Frontal cortex (tissue), 4 donors: ENCODE measurements at places on chromosomes 7 and 10. TPM values are rescaled to one million over a fixed set of nuclear protein-coding genes. Genes with fewer than 3 reads are reported as not detected.

DNA sequence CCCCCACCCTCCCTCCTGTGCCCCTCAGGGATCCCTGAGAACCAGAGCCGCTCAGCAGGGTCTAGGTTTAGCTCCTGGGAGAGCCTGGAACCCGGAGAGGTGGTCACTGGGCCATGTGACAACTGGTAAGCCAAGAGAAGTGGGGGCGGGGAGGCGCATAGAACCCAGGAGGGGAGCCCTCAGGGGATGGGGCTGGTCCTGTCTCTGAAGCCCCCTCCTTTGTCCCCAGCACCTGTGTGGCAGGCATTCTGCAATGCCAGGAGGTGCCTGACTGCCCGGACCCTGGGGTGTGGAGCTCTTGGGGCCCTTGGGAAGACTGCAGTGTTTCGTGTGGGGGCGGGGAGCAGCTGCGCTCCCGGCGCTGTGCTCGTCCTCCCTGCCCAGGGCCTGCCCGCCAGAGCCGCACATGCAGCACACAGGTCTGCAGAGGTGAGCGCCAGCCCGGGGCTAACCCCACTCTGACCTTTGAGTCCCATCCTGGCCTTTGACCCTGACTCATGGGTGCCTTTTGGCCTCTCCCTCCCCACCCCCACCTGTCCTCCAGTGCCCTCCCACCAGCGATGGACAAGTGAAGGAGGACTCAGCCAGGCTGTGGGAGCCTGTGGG lies 22.4 kb upstream of the ZNF862 start:
- DNase-seq, result no peak

PAOX gene
- 7.7 TPM for total RNA-seq

FZD8 gene
- total RNA-seq, result 13.0 TPM

DNA sequence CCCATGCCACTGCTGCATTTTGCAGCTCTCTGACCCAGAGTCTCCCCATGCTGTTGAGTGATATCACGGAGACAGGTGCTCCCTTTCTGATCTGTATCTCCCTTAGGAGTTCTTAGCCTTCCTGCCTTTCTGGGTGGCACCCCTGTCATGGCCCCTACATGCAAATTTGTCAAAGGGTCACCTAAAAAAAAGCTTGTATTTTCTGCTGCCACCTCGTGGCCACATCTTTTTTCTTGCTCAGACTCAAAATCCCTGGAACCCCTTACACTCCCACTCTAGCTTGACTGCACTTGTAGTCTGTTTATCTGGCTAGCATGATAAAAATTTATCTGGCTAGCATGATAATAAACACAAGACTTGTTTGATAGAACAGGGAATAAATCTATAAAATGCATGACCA lies 809.1 kb downstream of the SORCS1 start:
- DNase-seq, result no peak

DNA sequence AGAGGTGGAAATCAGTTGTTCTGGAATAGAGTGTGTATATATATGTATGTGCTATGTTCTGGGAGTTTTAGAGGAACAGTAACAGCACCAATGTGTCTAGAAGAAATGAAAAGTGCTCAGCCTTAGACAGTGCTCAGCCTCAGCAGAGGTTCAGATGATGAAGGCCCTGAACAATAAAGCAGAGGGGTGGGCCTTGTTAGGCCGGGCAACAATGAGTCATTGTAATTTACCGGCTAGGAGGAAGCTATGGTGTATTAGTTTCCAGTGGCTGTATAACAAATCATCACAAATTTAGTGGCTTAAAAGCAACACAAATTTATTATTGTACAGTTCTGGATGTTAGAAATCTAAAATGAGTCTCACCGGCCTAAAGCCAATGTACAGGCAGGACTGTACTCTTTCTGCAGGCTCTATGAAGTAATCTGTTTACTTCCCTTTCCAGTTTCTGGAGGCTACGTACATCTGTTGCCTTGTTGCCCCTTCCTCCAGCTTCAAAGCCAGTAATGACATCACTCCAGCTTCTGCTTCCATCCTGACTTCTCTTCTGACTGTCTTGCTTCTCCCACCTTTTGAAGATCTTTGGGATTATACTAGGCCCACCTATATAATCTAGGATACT lies 84.6 kb downstream of the CH25H start:
- no peak for DNase-seq

NODAL gene
- total RNA-seq, result 2.0 TPM

DNA sequence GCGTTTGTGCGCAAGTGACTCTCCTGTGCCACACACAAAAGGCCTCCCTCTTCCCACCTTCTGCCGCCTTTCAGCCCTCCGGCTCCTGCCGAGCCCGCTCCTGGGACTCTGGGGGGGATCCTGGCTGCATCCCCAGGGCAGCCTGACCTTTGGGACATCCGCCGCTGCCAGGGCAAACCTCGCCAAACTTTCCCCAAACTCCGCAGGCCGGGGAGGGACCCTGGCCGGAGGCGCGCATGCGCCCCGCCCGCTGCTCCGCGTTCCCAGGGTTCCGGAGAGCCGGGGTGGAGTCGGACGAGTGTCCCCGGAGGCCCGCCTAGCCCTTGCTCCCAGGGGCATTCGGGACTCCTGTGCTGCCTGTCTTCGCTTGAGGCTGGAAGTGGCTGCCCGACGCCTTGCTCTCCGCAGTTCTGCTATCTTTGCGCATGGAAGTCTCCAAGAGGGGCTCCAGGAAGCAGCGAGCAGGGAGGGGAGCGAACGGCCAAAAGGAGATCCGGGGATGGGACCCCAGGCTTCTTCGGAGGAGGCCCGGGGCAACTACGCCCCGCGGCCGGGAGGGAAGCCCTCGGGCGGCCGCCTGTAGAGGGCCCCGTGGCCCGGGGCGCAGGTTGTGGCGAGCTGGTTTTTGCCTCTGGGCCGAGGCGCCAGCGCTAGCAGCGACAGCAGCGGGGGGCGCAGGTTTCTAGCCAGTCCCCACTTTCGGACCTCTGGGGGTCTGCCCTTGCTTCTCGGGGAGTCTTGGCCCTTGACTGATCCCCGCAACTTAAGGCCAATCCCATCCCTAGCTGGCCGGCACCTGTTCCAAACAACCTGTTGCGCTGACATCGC lies 7.0 kb downstream of the PTF1A start:
- no peak for DNase-seq
